ENCODE measurements at places on chromosomes 2 and 18.

GRCh38 chr2:225040856-225041206 is 1.4 kb downstream of the DOCK10 start:
- DNase-seq: no peak

GRCh38 chr2:219495531-219496122 is 3.1 kb upstream of the GMPPA start:
- DNase-seq: peak; percentile 37

DNA sequence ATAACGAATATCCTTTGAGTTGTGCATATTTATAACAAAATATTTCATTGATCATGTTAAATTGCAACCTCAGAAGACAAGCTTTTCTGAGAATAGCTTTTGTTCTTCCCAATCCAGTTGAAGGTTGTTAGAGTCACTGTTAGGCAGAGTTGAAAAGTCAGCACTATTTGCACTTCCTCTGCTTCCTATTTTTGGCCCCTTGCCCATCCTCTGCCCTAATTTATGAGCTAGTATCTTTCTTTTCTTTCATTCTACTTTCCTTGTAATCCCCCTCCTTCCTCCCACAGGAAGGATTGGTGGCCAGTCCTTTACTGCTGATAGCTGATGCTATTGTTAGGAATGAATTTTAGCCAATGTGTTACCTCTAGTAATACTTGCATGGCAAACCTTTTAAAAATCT is 4.9 kb downstream of the RALB start:
- no peak for DNase-seq

- DNase-seq: peak; percentile 10
Measured at GRCh38 chr2:102301867-102302362, 9.4 kb upstream of the IL1RL1 start.

- DNase-seq: no peak
Measured at GRCh38 chr2:121489284-121489683, 41.4 kb upstream of the RNU4ATAC start.

DNA sequence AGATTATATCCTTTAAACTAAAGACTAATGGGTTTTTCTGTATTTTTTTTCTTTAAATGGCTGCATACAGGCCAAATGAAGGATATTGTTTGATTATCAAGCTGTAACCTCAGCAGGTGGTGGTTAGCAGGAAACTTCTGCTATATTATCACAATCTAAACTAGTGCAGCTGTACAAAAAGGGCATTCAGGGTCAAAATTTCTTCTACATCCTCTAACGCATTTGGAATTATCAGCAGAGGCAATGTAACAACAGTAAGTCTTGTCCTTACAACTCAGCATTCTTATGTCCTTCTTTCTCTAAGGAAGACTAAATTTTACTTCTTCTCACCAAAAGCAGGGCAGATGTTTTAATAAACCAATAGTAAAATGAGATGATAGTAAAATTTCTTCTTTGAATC is 135.8 kb upstream of the FN1 start:
- DNase-seq: no peak

DNA sequence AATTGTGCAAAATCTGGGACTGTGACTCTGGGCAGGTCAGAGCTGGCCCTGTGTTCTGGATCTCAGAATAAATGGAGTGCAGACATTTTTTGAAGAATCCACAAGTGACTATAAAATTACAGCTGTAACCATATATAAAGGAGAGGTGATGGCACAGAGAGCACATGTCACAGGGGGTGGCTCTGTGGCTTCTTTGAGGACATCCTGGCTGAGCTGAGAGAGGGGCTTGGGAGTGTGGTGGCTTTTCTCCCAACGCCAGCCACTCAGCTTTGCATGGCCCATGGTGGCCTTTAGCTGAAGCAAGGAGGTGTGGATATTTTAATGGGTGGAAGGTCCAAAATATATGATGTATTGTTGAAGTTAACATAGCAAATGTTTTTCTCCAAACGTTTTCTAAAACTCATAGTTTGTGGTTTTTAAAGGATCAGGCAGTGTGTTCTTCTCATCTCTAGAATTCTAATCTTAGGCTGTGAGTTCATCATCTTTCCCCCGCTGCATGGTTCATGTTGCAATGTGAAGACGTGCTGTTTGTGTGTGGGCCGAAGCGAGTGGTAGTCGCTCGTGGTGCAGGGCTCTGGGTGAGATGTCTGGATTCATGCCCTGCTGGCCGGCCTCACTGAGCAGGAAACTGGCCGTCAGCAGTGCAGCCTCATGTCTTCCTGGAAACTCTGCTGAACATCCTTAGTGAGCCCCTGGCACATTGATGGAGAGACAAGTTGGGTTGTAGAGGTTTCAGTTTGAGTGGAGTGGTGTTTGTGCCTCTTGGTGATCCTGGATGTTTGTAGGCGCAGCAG is 109.9 kb downstream of the ZNF236 start:
- no peak for DNase-seq

DNA sequence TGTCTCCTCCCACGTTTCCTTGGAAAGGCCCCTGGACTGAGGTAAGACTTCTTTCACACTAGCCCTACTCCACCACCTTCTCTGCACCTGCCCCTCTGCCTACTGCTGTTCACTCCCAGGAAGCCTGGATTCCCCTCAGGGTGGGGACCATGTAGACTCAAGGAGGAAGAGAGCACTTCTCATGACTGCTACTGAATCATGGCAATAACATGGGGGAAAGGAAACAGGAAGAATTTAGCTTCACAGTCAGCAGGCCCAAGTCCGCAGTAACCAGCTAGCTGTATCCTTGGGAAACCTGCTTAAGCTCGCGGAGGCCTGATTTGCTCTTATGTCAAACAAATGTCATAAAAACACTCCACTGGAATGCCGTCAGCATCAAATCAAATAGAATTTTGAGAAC is 126.2 kb upstream of the CAPN13 start:
- no peak for DNase-seq

GRCh38 chr2:123528996-123529707 is 495.9 kb upstream of the CNTNAP5 start:
- no peak for DNase-seq

DNA sequence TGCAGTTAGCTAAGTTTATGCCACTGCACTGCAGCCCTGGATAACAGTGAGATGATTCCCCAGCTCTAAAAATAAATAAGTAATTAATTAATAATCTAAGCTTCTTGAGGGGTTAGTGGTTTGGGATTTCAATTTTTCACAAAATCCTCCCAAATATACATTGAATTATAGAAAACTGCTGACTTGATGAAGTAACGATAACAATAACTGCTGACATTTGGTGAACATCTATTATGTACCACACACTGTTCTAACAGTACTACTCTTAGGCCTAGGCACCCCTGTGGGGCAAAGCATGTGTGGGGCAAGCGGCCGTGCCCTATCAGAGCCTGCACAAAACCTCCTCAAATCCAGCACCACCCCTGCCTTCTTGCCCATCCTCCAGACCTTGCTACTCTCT is 245.8 kb upstream of the EPHA4 start:
- no peak for DNase-seq

DNA sequence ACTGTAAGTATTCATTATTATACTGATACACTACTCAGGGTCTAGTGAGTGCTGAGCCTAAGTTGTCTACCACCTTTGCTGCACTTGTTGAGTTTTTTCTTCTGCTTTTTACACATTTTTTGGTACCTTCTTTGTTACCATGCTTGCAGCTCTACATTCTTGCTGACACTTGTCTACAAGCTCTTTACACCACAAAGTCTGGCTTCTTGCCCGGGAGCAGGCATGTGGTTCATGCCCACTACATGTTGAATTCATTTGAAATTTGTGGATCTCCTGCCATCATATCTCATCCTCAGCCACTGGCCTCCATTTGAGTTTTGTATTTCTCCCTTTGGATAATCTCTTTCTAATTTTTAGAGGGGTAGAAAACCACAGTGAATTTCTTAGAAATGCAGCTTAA is 29.9 kb downstream of the IL18R1 start:
- no peak for DNase-seq

GRCh38 chr2:67050622-67051021 is 346.5 kb upstream of the ETAA1 start:
- no peak for DNase-seq

- no peak for DNase-seq
Measured at GRCh38 chr2:86238354-86238753, 39.1 kb downstream of the MRPL35 start.

- DNase-seq: no peak
Measured at GRCh38 chr2:121666042-121666441, 16.8 kb upstream of the CLASP1 start.

DNA sequence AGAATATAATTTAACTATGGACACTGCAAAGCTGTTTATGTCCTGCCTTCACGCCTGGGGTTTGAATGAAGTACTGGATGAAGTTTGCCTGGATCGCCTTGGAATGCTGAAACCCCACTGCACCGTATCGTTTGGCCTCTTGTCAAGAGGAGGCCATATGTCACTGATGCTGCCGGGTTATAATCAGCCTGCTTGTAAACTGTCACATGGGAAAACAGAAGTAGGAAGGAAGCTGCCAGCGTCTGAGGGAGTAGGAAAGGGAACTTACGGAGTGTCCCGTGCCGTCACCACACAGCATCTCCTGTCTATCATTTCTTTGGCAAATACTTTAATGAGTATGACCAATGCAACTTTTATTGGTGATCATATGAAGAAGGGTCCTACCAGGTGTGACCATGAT is 105.8 kb downstream of the WDR7 start:
- DNase-seq: no peak

- no peak for DNase-seq
Measured at GRCh38 chr2:46164529-46165301, 132.5 kb upstream of the EPAS1 start.

GRCh38 chr2:241204010-241204384 is 15.5 kb downstream of the ANO7 start:
- DNase-seq: no peak

DNA sequence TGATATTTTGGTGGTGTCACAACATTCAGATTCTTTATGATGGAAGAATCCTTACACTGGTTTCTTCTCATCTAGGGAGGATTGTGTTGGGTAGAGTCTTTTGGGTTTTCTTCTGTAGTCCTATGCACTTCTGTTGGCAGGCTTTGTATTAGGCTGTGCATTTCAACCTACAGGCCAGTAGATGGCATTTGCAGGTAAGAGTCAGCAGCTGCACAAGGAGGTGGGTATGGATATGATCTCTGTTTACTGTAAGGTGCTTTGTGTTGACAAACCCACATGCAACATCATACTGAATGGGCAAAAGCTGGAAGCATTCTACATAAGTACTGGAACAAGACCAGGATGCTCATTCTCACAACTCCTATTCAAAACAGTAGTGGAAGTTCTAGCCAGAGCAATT is 656.8 kb downstream of the METTL4 start:
- no peak for DNase-seq

- no peak for DNase-seq
Measured at GRCh38 chr2:144130551-144130950, 389.4 kb downstream of the ZEB2 start.

GRCh38 chr18:37577051-37577611 is 11.5 kb upstream of the CELF4 start:
- no peak for DNase-seq

DNA sequence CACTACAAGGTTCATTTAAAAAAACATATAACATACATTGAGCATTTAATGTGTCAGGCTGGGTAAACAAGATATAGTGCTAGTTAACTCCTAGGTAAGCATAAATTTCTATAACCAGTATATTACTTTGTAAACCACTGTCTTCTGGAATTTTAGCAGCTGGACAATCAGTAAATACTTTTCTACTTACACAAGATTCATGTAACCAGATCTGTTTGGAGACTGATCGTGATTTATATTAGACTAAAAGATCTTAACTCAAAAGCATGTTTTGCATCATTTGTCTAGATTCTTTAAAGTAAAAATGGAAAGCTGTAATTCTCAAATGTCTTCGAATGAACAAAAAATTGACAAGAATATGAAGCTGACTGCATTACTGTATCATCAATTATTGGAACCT is 941 bp upstream of the SGO2 start:
- DNase-seq: no peak

DNA sequence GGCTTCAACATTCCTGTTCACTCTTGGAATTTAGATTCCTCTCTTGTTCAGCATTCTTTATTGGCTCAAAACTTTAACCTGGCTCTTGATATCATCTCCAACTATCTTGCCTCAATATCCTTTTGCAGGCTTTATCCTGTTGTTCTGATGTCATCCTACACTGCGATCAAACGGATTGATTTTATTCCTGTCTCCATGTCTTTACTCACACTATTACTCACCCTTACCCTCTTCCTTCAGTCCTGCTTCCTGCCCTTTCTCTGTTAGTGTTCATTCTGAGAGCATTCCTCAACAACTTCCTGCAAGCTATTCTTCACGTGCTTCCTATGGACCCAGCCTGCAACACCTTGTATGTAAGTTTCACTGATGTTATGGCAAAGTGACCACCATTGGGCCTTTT is 264.7 kb downstream of the RNF152 start:
- DNase-seq: no peak

- DNase-seq: no peak
Measured at GRCh38 chr2:101763496-101764333, 66.2 kb downstream of the MAP4K4 start.

DNA sequence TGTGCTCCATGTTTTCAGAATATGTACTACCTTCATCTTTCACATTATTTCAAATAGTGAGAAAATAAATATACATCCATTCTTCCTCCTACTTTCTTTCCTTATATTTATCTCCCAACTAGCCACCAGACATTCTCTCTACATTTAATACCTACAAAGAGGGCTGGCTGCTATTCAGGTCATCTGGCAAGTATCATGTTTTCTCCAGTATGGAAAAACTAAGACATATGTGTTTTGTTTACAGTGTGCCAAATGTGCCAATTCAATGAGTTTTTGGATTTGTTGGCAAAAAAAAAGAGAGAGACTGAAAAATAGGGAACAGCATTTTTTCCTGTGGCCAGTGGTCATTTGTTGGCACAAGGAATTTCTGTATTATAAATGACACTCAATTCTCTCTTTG is 1207.3 kb downstream of the DPP10 start:
- no peak for DNase-seq

DNA sequence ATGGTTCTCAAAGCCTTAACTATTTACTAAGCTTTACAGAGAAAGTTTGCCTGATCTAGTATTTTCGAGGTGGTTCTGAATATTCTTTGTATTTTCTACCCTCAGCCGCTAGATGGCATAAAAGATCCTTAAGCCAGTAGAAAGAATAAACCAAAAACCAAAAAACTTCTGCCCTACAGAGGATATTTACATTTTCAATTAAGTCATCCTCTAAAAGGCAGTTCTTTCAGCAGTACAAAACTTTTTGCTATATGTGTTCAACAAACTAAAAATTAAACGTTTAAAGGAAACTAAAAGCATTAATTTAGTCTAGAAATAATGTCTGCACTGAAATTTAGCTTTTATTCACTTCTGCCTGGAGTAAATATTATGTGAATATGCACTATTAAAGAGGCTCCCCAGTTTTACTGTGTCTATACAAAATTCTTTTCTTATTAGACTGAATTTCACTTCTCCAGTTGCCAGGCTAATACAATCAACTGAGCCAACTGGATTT is 297.5 kb downstream of the PIEZO2 start:
- no peak for DNase-seq

DNA sequence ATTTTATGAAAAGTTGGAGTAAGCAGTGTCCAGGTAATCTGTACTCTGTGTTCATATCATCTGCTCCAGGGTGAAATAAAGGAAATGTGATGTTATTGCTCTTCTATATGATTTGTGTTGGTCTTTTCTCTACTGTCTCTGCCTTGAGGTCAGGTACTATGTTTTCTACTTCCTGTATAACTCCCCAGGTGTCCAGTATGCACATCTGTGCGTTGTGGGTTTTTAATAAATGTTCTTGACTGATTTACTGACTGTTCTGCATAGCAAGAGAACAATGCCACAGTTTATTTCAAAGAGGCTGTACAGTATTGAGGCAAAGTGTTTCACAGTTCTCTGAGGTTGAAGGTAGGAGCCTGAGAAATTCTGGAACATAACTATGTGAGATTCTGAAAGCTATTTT is 89.7 kb downstream of the BABAM2 start:
- no peak for DNase-seq

- no peak for DNase-seq
Measured at GRCh38 chr2:109613081-109613921, 465 bp downstream of the SEPTIN10 start.
